GM19239 (cell line): ENCODE measurements at places on chromosomes 5 and 9.

DNA sequence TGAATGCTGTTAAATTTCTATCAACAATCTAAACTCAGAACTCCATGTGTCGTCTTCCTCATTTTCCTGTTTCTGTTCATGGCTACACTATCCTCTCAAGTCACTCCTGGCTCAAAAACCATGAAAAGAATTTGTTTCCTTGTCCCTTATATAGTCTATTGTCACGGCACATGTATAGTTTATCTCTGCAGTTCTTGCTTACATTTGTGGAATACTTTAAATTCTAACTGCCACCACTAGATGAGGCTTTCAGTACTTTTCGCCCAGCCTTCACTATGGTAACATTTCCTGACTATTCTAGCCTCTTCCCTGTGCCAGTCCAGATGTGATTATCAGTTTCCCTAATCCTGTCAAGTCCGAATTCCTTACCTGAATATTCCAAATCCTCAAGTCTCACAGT is 34.6 kb downstream of the PKD2L2 start:
- DNase-seq, result no peak

GRCh38 chr9:14173713-14174112 is 140.2 kb downstream of the NFIB start:
- no peak for DNase-seq

GRCh38 chr5:96817506-96817905 is 9.8 kb upstream of the ERAP1 start:
- DNase-seq, result no peak

DNA sequence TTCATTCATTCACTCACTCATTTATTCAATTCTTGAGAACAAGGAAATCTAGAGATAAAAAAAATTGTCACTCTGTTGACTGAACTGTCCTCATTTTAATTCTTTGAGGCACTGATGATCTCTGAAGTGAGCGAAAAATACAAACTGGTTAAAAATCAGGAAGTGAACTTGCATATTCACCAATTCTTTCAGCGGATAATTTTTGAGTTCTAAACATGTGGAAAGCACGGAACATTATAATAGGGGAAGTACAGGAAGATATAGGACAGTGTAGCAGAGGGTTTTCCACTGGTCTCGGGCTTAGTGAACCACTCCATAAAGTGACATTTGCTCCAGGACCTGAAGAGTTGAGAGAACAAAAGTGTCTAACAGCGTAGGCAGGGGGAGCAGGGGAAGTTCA is 169.5 kb downstream of the TLR4 start:
- DNase-seq, result no peak

GRCh38 chr9:136484153-136485048 is 1.6 kb upstream of the SEC16A start:
- DNase-seq, result no peak

GRCh38 chr5:82985763-82986162 is 91.4 kb downstream of the TMEM167A start:
- no peak for DNase-seq

DNA sequence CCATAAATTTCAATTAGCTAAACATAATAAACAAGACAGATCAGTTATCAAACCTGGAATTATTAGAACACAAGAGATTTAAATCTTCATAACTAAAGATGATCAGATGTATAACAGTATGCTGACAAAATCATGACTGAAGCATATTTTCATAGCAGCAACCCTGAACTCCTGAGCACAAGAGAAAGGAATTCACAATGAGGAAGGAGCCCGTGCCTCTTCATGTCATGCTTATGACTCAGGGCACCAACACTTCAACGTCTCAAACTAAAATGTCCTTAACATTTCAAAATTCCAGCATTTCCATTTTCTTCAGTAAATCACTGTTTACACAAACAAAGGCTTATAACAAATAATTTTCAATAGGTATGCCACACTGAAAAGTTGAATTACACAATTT is 6.7 kb downstream of the AP3B1 start:
- no peak for DNase-seq

DNA sequence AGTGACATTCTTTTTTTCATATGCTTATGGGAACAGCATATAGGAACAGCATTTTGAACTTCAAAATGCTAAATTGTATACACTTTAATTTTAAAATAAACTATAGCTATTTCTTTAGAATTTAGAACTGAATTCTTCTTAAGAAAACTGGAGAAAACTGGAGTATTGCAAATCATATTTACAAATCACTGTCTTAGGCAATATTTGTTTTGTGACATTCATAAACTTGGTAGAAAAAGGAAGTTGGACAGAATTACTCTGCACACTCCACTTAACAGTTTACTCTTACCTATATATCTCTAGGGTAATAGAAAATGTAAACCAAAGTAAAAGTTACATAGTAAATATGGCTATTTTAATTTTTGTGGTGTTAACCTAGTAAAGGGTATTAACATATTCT is 3.1 kb downstream of the DMRTA1 start:
- DNase-seq, result no peak

DNA sequence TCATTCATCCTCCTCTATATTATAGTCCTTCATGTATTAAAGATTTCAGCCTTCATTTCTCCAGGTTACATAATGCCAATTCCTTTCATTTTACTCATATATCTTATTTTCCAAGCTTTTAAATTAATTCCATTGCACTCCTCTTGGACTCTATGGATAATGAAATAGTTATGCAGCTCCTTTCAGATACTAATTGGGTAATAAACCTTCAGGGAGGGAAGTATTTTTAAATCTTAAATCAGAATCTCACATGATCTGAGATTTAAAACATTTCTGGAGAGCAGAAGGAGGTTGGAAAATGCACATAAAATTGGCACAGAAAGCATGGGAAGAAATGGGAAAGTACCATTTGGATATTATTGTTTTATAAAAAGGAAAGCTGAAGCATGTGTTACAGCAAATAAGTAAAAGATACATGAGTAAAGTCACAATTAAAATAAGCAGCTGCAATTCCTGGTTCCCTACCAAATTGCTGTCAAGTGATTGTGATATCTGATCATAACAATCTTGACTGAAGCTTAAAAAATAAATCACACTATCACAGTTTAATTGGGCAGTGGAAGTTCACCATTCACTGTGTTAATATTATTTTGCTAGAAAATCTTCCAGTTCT is 257.9 kb upstream of the NREP start:
- DNase-seq, result no peak

DNA sequence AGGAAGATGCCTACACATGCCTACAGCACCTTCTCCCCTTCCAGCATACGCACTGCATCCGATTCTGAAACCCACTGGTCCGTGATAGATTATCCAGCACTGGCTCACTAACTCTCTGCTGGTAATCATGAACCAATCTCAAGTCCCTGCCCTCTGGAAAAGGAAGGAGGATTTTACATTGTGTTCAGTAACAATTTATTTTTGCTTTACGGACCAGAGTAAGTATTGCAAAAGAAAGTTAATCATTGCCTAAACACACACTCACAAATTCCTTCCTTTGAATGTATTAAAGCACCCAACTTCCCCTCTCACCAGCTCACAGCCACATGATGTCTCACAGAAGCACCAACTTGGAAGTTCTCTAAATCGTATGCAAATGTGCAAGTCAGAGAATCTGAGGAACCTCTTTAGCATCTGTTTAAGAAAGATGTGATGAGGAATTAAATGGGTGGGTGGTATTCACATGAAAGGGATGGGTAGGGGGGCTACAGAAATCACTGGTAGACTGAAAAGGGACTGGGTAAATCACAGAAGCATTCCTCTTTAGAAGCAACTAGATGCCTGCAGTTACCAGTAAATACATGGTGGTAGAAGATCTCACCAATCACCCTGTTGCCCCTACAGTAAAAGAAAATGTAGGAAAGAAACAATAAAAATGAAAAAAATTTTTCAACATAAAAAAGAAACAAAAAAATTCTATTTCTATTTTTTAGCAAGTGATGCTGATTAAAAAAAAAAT is 8.4 kb downstream of the GNAQ start:
- DNase-seq, result no peak

DNA sequence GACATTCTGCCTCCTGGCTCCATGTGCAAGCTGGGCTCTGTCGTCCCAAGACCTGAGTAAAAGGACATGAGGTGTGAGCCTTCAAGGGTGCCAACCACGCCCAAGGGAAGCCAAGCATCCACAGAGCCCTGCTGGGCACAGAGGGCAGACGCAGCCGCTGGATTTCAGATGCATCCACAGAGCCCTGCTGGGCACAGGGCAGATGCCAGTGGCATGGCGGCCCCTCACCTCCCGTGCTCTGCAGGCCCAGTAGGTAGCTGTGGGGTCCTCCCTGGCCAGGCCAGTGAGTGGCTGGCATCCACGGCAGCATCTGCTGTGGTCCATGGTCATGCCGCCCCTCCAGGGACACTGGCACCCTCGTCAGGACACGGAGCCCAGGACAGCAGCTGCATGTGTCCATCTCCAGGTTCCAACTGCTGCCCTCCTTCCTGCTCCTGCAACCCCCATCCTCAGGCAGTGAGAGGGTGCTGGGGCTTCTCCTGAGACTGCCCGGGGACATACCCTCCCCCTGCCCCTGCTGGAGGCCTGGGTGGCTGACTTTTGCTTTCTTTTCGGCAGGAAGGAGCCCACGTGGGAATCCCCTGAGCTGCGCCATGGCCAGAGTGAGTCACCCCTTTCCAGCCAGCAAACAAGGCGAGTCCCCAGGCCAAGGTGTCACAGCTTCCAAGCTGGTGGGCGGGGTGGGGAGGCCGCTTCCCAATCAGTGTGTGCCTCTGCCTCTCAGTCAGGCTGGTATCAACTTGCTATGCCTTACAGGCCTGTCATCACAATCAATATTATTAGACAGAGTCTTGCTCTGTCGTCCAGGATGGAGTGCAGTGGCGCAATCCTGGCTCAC is 4.0 kb upstream of the TRAF2 start:
- peak; percentile 79 for DNase-seq

GRCh38 chr9:92359394-92359995 is 33.7 kb downstream of the CENPP start:
- no peak for DNase-seq

GRCh38 chr5:4703931-4704458 is 436.1 kb upstream of the ADAMTS16 start:
- DNase-seq, result no peak

DNA sequence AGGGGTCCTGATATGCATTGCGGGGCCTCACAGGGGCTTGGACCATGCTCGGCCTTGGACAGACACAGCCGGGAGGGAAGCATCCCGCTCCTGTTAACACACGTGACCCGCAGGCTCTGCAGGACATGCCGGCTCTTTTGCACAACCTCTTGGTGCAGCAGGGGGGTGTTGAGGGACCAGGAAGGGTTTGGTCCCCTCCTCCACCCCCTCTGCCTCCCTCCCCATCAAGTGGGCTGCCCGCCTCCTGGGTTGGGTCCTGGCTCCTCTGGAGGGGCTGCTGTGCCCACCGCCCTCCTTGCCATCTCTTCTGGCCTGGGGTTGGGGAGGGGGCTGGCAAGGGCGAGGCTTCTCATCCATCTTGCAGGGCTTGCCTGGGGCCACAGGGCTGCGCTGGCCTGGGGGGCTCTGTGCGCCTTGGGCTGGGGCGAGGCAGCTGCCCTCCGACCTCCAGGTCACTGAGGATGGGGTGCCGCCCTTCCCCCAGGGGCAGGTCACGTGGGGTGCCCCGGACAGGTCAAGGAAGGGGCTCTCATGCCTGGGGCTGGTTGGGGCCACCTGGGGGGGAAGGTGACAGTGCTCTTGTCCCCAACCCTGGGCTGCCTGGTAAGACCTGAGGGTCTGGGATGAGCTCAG is 16.8 kb upstream of the SLC9A3 start:
- no peak for DNase-seq

DNA sequence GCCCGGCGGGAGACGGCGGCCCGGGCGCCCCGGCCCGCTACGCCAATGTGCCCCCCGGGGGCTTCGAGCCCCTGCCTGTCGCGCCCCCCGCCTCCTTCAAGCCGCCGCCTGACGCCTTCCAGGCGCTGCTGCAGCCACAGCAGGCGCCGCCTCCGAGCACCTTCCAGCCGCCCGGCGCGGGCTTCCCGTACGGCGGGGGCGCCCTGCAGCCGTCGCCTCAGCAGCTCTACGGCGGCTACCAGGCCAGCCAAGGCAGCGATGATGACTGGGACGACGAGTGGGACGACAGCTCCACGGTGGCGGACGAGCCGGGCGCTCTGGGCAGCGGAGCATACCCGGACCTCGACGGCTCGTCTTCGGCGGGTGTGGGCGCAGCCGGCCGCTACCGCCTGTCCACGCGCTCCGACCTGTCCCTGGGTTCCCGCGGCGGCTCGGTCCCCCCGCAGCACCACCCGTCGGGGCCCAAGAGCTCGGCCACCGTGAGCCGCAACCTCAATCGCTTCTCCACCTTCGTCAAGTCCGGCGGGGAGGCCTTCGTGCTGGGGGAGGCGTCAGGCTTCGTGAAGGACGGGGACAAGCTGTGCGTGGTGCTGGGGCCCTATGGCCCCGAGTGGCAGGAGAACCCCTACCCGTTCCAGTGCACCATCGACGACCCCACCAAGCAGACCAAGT is 723 bp downstream of the SNX18 start:
- DNase-seq, result peak; percentile 25

DNA sequence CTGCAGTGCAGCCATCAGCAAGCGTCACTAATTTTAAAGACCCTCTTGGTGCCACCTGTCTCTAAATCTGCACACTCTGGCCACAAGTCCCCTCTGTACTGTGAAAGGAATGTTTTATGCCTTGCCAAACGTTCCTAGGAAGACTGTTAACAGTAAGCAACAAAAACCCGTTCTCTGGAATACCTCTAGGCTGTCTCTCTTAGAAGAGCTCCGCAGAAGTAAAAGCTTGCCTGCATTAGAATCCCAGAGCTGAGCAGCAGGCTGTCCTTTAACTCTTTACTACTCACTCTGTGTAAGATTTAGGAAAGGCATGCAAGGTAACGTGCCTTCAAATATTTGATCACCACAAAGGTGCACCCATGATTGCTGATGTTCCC is 53.9 kb upstream of the C9orf72 start:
- no peak for DNase-seq

- no peak for DNase-seq
Measured at GRCh38 chr9:89191004-89191403, 12.4 kb upstream of the SHC3 start.

DNA sequence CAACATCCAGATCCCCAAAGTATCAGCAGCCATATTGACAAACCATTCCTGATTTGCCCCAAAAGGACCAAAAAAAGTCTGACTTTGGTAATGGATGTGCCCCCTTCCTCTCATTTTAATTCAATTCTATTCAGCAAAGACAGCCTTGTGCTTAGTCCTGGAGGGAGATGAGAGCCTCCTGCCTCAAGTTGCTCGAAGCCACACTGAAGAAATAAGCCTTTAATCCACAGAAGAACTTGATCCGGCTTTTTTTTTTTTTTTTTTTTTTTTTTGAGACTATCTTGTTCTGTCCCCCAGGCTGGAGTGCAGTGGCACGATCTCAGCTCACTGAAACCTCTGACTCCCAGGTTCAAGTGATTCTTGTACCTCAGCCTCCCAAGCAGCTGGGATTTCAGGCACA is 8.4 kb upstream of the PAX5 start:
- no peak for DNase-seq

GRCh38 chr9:26657958-26658357 is 234.6 kb downstream of the CAAP1 start:
- no peak for DNase-seq

DNA sequence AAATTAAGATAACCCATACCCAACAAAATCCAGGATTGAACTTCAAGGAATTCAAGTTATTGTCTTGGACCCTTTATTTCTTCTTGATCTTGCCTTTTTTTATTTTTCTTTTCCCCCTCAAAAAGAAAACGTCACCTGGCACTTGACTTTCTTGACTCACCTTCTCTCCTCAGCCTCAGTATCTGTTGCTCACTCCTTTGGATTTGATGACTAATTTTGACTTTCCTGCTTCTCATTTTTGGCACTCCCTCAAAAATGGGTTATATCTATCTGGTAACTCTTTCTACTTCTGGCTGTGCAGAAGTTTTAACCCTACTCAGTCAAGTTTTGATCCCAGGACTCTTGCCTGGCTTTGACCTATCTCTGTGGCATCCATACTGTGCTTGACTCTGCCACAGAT is 66.6 kb upstream of the SPATA31D4 start:
- DNase-seq, result no peak
